ENCODE measurements at places on chromosomes 7 and 10.

DNA sequence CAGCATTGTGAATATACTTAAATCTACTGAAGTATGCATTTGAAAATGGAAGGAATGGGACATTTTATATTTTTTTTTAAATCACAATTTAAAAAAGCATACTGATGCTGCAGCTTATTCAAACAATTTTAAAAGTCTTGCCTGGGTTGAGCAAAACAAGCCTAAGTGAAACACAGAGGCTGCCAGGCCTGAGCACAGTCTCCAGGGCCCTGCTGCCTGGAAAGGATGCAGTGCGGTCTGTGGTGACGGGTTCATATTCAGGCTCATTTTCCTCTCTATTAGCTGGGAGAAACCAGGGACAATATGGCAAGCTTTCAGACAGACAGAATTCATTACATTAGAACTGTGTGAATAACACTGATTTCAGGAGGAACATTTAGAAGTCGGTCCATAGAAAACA, 251.9 kb downstream of the COBL start:
- no peak for DNase-seq

DNA sequence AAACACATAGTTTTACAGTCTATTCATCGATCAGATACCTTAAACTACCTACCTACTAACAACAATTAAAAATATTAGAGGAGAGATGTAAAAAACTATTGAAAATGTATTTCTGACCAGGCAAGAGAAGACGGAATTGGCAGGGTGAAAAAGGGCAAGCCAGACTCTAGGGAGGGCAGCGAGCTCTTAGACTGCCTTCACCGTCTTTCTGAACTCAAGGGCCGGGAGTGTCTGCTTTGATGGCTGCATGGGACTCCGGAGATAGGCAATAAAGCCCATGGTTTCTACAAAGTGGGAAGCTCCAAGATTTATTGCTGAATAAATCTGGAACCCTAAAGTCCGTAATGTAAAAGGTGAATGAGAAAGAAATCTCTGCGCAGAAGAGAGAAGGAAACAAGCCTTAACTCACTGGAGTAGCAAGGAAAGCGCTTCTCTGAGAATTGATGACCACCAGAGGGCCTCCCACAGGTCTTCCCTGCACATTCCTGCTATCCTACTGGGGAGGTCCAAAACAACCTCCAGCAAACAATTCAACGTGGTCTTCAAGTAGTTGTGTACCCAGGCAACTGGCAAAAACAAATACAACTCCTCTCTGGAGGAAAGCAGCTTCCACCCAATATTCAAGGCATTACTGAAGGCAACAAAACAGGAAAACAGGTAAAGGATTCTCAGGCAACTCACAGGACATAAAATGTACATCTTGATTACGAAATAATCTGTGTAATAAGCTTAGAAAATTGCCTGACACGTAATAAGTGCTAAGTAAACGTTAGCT, 181.3 kb downstream of the SDK1 start:
- DNase-seq: peak; percentile 55

DNA sequence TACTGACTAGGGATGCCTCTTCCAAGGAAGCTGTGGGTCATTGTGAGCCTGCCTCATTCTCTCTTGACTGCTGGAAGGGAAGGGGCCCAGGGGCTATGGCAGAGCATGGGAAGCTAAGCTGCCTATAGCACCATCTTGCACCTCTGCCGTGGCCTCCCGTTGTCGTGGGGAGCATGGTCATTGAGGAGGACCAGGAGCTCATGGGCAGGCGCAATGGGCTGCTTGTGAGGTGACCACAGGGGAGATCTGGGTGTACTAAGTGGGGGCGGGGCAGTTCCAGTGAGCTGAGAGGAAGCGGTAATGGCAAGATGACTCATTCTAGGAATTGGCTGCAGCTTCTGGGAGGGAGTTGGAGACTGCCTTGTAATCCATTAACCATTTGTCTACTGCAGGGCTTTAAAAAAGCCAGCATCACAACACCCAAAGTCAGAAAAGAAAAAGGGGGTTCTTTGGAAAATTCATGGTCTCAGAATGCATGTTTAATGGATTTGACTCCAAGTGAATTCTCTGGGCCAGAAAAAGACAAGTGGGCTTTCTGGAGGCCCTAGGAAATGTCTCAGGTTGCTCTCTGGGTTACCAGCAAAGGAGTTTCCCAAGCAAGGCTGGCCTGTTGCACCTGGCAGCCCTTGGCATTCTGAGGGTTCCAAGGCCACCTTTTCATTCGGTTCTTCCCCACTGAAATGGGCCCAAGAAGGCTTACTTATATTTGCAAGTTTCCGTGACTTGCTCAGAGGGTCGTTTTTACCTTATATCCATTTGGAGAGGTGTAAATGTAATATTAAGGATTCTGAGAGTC, 3.6 kb downstream of the DUSP5 start:
- DNase-seq: peak; percentile 92

DNA sequence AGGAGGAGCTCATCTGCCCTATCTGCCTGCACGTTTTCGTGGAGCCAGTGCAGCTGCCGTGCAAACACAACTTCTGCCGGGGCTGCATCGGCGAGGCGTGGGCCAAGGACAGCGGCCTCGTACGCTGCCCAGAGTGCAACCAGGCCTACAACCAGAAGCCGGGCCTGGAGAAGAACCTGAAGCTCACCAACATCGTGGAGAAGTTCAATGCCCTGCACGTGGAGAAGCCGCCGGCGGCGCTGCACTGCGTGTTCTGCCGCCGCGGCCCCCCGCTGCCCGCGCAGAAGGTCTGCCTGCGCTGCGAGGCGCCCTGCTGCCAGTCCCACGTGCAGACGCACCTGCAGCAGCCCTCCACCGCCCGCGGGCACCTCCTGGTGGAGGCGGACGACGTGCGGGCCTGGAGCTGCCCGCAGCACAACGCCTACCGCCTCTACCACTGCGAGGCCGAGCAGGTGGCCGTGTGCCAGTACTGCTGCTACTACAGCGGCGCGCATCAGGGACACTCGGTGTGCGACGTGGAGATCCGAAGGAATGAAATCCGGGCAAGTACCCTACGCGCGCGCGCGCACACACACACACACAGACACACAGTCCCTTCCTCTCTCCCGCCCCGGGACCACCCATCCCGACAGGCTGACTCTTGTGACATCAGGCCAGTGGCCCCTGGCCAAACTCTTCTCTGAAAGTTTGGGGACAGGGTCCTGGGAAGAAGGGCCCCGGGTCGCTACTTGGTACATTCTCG, 538 bp downstream of the TRIM8 start:
- DNase-seq: peak; percentile 90

- peak; percentile 52 for DNase-seq
These were observed 81.6 kb upstream of the PFKP start for GRCh38 chr10:2985729-2986232.

GRCh38 chr10:100359030-100359432, 12.0 kb downstream of the SCD start:
- DNase-seq: no peak

DNA sequence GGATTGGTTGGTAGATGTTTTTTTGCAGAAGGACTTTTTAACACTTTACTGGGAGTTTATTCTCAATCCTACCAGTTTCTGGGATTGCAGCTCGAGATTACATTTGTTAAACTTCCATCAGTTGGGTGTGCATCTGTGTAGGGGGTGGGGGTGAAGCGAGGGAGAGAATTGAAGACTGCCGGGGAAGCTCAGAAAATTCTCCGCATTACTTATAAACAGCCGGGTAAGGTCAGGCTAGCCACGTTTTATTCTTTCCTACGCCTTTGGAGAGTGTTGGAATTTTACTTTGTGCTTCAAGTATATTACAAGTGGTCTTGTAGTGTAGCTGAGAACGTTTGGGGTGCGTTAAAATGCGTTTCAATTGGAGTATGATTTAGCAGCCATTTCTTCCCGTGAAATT, 1.1 kb downstream of the PALS2 start:
- DNase-seq: peak; percentile 47

DNA sequence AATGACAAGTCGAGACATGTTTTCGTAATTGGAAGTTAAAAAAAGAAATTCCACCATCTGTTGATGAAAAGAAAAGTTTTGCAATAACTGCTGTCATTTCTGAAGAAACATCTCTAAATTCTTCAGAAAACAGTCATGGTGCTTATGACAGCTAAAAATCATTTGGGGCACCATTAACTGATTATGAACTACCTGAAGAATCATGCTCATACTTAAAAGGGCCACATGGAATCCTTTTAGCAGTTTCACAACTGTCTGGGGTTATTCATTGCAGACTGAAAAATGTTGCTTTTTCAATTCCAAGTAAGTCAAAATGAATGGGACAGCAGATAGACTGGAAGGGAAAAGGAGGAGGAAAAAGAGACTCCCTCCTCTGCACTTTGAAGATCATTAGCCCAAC, 134.2 kb downstream of the CHN2 start:
- DNase-seq: no peak
